ENCODE measurements at places on chromosomes 16 and 17.

GRCh38 chr16:17343028-17343427 is 127.7 kb downstream of the XYLT1 start:
- DNase-seq, result no peak

DNA sequence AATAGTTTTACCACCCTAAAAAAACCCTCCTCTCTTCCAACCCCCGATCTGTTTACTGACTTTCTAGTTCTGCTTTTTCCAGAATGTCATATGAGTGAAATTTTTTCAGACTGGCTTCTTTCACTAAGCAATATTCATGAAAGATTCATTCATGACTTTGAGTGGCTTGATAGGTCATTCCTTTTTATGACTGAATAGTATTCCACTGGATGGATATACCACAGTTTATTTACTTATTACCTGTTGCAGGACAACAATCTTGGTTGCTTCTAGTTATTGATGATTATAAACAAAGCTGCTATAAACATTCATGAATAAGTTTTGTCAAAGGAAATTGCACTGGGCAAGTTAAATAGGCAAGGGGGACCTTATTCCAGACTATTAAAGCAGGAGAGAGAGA is 264.2 kb downstream of the UTP18 start:
- DNase-seq, result no peak

- DNase-seq, result no peak
These were observed 90.5 kb downstream of the NPIPB11 start for GRCh38 chr16:29315916-29316517.

GRCh38 chr16:70764632-70765031 is 36.3 kb downstream of the VAC14 start:
- no peak for DNase-seq

- DNase-seq, result peak; percentile 24
These were observed 149.2 kb upstream of the TBX2 start for GRCh38 chr17:61250335-61250890.

GRCh38 chr17:17062866-17063265 is 20.6 kb downstream of the MPRIP start:
- no peak for DNase-seq

GRCh38 chr17:51144266-51145022 is 8.9 kb upstream of the NME1 start:
- no peak for DNase-seq

GRCh38 chr17:81967244-81967532 is 6.2 kb upstream of the NOTUM start:
- DNase-seq, result no peak

- no peak for DNase-seq
These were observed at the start of gene FOXN1 for GRCh38 chr17:28505986-28506665. TSS of gene FOXN1 (plus strand) at chr17:28506348. CDS start at chr17:28523970, 17,622 bp downstream.

DNA sequence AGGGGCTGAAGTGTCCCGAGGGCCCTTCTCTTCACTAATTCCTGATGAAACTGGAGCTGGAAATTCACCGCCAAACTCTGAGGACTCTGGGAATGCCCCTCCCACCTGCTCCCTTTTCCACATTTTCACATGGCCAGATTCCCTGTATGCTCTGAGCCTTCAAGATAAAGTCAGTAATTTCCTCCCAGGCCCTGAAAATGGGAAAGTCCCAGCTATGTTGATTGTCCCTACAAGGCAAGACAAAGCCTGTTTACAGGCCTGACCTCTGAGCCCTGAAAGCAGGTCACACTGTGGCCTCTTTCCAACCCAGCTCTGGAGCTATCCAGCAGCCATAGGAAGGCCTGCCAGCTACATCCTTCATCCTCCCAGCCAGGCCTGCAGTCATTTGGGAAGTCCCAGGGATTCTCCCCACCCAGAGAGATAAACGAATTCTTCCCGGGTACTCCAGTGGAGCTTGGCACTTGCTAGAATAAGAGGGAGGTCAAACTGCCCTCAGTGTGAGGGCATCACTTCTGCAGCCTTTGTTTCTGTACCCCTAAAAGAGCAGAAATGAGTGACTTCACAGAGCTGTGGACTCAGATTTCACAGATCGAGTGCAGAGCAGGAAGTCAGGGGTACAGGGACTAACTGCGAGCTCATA is 19.6 kb upstream of the CCL2 start:
- no peak for DNase-seq

GRCh38 chr16:8887952-8888560 is 5.9 kb downstream of the LITAFD start:
- DNase-seq, result no peak

- no peak for DNase-seq
These were observed 4.9 kb upstream of the LIMD2 start for GRCh38 chr17:63704836-63705235.

- no peak for DNase-seq
These were observed 14.8 kb upstream of the ZNF287 start for GRCh38 chr17:16583781-16584180.

- no peak for DNase-seq
These were observed 401.2 kb downstream of the SEC14L1 start for GRCh38 chr17:77542011-77542410.

GRCh38 chr17:48566717-48567116 is 11.4 kb downstream of the HOXB4 start:
- DNase-seq, result no peak

- DNase-seq, result no peak
These were observed 25.2 kb upstream of the CCL22 start for GRCh38 chr16:57333402-57333801.

DNA sequence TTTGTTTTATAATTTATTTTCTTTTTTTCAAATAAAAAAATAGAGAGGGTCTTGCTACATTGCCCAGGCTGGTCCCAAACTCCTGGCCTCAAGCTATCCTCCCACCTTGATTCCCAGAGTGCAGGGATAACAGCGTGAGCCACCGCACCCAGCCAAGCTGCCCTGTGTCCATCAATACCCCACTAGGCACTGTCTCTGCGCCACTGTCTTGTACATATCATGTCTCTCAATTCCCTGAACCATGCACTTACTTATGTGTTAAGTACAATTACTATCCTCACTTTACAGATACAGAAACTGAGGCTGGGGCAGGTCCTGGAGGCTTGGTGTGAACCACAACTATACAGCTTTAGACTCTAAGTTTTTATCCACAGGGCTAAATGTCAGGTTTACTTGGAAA is 11.7 kb downstream of the NSMCE1 start:
- DNase-seq, result no peak

DNA sequence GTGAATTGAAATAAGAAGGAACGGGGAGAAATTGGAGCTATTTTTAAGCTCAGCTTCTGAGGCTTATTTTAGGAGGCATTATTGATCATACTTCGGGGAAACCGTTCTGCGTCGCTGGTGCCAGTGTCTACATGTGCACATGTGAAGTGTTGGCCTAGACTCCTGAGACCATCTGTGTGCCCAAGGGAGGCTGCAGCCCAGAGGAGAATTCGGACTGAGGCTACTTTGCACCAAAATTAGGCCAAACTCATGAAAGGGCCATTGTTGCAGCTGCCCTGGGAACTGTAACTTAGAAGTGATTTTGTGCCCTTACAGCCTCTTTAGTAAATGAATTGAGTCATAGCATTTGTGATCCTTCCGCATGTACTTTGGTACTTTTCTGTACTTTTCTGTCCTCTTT is 102.0 kb upstream of the NOL11 start:
- no peak for DNase-seq

- DNase-seq, result no peak
These were observed 328.0 kb downstream of the TMEM114 start for GRCh38 chr16:8262299-8262698.

GRCh38 chr17:57286399-57287105 is 30.2 kb downstream of the MSI2 start:
- DNase-seq, result no peak

GRCh38 chr16:50195756-50196155 is 42.6 kb downstream of the TENT4B start:
- no peak for DNase-seq

- DNase-seq, result no peak
These were observed 132.1 kb downstream of the CDH13 start for GRCh38 chr16:82758904-82759303.

DNA sequence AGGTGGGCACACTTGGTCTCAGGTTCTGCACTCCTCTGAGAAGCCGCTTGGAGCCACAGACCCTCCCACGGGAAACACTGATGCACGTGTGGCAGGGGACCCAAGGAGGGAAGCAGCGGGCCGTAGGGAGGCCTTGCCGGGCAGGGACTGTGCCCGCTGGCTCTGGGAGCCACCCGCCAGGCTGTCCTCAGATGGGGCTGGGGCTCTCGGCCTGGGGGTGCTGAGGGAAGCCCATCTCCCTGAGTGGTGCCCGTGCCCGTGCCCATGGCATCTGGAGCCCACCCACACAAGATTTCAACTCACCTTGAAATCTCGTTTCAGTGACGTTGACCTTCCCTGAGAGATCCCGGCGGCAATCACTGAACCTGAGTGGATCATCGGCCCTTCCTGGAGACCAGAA is 12.6 kb upstream of the CCDC154 start:
- no peak for DNase-seq

- DNase-seq, result no peak
These were observed 4.7 kb upstream of the CHD3 start for GRCh38 chr17:7883781-7884386.

DNA sequence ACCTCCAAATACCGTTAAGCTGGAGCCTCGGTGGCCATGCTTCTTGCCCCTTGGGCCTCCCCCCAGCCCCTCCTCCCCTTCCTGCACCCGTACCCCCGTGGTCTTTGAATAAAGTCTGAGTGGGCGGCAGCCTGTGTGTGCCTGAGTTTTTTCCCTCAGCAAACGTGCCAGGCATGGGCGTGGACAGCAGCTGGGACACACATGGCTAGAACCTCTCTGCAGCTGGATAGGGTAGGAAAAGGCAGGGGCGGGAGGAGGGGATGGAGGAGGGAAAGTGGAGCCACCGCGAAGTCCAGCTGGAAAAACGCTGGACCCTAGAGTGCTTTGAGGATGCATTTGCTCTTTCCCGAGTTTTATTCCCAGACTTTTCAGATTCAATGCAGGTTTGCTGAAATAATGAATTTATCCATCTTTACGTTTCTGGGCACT is 928 bp downstream of the HBA1 start:
- DNase-seq, result no peak

GRCh38 chr17:40179923-40180659 is 2.8 kb downstream of the RAPGEFL1 start:
- no peak for DNase-seq

DNA sequence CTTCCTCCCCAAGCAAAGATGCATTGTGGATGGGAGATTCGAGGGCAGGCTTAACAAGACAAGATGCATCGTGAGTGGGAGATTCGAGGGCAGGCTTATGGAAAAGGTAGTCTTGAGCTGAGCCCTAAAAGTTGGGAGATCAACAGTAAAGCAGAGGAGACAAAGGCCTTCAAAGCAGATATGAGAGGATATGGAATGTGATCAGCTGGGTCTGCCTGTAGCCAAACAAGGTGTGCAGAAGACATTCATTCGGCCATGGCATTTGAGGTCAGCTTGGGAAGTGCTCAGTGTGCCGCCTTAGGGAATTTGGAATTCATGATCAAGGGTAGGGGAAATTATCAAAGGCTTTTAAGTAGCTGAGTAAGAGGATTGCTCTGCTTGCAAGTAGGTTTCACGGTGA is 39.5 kb downstream of the DNAH9 start:
- DNase-seq, result no peak

- DNase-seq, result no peak
These were observed 10.1 kb downstream of the ACTG1 start for GRCh38 chr17:81502471-81503017.

DNA sequence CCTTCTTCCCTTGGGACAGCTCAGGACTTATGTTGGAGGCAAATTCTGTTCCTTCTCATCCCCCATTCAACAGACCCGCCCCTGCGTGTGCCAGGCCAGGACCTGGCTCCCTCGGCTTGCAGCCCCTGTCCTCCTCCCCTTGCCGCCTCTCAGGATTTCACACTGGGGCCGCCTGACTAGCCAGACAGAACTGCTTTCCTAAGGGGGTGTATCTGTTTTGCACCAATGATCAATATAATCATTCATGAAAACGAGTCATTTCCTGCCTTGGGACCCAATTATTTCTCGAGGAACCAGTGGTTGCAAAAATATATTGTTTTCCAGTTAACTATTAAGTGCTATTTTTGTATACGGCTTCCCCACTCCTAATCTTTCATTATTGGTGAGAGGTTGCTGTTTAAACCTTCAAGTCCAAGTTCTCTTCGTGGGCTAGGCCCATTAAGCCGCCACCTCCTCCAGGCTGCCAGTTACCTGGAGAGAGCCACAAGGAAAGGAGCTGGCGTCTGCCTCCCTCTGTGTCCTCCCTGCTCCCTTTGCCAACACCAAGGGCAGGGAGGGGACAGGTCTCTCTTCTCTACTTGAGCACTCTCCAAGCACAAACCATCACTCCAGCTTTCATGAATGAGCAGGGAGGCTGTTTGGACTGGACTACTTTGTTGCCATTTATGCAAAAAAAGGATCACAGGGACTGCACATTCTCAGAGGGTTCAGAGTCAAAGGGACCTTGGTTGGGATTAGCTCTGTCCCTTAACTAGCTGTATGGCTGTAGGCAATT is 8.9 kb downstream of the DCAKD start:
- DNase-seq, result no peak

Measured in AG04449 (cell line).